ENCODE measurements at places on chromosomes 12 and 14.

- no peak for DNase-seq
These were observed 140.4 kb downstream of the SLC35F4 start for GRCh38 chr14:57725399-57726077.

DNA sequence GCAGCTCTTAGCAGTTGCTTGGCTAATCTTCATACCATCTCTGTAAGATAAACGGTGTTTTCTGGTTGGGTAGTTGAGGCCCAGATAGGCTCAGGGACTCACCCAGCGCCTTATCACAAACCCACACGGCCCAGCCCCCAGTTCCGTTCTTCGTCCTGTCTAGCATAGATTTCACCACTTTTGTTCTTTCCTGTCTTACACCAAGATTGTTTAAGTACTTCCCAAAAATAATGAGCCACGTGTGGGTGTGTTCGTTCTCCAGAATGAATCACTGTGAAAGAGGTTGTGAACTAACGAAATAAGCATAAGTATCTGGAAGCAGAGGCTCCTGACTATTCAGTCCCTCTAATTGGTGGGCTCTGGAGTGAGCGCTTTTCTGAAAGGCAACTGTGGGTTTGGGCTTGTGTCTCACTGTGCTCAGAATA lies 21.4 kb downstream of the ACVR1B start:
- no peak for DNase-seq

DNA sequence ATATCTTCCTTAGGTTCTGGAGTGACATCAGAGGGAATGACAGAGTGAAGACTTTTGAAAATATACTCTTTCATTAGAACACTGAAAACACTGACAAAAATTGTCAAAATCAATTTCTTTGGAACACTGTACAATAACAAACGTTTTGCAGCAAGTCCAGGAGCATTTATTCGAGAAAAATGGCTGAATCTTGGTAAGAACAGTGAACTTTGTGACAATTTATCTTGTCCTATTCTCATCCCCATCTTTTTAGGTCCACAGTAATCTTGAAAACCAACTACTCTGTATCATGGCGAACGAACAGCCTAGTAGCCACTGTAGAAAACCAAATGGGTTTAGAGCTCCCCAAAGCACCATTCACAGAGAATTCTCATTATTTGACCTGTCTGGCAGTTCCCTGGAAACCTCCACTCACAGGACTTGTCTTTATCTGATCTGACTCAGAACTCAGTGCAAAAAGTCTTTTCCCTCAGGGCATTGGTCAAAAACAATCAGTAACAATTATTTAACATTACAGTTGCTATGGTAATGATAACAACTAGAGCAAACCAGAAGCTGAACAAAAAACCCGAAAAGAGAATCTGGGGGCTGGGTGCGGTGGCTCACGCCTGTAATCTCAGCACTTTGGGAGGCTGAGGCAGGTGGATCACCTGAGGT lies 20.3 kb upstream of the PPP2R5E start:
- DNase-seq = no peak

DNA sequence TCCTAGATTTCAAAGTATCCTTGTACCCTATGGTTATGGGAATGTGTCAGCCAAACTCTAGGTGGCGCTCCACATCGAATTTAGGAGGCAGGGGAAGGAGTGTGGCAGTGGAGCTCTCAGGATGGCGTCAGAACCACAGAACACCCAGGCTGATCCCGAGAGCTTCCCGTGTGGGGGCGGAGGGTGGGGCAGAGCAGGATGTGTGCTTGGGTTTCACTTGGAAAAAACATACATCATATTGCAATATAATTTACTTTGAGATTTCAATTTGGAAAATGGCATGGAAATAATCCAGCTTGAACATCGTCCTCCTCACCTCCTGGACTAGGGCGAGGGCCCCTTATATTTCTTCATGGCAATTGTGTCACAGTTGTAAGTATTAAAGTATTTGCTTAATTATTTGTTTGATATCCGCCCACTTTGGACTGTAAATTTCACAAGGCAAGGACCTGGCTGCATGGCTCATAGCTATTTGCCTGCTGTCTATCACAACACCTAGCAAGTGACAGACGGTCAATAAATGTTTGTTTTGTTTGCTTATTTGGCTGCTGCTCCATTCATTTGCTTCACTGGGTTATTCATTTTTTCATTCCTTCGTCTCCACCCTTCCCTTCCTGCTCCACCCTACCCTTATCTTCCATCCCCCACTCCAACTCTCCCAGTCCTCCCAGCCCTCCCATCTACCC lies 221.5 kb upstream of the HMGA2 start:
- DNase-seq = peak; percentile 51

- DNase-seq = peak; percentile 75
These were observed 20.8 kb downstream of the CKAP4 start for GRCh38 chr12:106226884-106227640.

- DNase-seq = no peak
These were observed 6.3 kb upstream of the TPCN1 start for GRCh38 chr12:113214895-113215400.

- peak; percentile 64 for DNase-seq
These were observed at the start of gene SETD3 for GRCh38 chr14:99479906-99480869. SETD3 (minus strand) TSS chr14:99480859; CDS start chr14:99465805, 15,054 bp downstream.

DNA sequence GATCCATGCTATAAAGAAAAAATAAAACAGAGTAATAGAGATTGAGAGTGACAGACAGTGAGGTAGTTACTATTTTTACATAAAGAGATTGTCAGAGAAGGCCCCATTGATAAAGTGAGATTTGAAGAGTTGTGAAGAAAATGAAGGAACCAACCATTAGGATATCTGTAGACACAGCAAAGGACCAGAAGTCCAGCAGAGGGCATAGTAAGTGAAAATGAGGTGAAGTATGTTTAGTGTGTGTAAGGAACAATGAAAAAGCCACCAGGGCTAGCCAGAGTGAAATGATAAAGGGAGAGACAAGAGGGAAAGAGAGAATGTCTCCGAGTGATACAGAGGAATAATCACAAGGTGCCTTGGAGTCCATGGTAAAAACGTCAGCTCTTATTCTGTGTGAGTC lies 411.0 kb downstream of the NELL2 start:
- no peak for DNase-seq

DNA sequence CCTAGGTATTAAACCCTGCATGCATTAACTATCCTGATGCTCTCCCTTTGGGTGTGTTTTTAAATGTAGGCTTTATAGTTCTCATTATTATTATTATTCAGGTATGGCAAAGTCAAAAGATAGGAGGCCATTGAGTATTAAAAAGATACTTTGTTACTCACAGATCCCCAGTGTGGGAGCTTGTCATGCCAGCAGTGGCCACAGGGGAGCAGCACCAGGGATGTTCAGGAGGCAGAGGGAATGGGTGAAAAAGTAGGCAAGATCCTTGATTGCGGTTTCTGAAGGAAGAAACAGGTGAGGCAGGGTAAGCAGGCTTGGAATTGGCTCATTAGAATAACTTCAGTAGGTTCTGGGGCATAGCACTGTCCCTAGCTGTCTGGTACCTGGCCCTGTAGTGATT lies 382.2 kb downstream of the MED13L start:
- no peak for DNase-seq

GRCh38 chr12:8987685-8988084 lies 1.7 kb upstream of the KLRG1 start:
- no peak for DNase-seq

DNA sequence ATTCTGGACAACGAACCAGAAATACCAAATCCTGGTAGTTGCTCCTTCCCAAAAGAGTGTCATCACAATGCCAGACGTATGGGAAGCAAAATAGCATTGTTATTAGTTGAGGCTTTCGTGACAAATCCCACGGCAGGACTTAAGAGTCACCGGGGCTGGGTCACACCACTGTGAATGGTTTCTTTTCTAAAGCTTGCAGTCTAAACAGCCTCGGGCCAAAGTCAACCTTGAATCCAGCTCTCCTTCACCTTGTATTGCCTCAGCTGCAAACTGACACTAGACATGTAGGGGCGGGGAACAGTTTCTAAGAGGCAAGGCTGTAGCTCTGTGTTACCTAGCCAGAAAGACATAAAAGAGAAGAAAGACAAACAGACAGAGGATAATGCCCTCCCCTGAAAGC lies 734.8 kb downstream of the MED13L start:
- DNase-seq = no peak

- DNase-seq = no peak
These were observed 30.8 kb downstream of the DEGS2 start for GRCh38 chr14:100128688-100129087.

GRCh38 chr12:86256163-86256562 lies at the start of gene MGAT4C:
MGAT4C (minus strand) TSS chr12:86256391.
- no peak for DNase-seq

GRCh38 chr12:18955594-18955993 lies 173.9 kb upstream of the PLEKHA5 start:
- DNase-seq = no peak

- no peak for DNase-seq
These were observed 24.1 kb downstream of the AHNAK2 start for GRCh38 chr14:104953896-104954656.

GRCh38 chr12:97995559-97995958 lies 519.8 kb upstream of the TMPO start:
- DNase-seq = no peak

DNA sequence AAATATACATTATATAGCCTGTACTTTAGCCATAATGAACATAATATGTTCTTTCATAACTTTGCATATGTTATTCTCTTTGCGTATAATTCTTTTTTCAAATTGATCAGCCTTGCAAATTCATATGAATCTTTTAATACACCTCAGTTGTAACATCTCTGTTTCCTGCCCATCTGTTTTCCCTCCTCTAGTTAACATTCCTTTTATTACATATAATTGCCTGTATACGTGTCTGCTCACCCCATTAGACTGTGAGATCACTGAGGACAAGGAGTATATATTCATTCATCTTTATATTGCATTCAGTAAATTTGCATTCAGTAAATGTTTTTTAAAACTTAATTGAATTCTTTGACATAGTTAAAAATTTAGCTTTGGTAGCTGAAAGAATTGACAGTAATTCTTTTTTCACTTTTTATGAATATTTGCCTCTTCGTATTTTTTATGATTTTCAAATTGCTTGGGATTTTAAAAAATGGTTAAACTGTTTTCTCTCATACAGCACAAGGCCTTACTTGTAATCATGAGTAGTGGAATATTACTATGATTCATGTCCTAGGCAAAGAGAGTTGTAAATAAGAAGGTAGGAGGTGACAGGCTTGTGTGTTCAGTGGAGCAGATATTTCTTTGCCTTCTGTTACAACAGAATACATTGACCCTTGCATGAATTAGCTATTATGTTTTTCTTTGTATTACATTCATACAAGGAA lies 32.8 kb upstream of the KLHL42 start:
- no peak for DNase-seq

DNA sequence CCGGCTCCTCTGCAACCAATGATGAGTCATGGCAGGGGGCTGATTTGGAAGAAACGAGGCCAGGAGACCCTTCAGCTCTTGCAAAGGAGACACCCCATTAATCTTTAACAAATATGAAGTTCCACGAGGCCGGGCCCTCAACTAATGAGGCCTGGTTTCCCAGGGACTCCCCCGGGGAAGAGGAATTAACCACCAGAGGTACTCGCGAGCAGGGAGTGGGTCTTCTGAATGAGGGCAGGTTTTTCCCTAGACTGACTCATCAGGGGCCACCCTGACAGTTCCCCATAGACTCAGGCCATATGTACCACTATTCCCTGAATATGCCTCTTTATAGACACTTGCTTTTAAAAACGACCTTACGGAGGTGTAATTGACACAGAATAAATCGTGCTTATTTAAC lies 150.7 kb upstream of the LHX5 start:
- DNase-seq = no peak

DNA sequence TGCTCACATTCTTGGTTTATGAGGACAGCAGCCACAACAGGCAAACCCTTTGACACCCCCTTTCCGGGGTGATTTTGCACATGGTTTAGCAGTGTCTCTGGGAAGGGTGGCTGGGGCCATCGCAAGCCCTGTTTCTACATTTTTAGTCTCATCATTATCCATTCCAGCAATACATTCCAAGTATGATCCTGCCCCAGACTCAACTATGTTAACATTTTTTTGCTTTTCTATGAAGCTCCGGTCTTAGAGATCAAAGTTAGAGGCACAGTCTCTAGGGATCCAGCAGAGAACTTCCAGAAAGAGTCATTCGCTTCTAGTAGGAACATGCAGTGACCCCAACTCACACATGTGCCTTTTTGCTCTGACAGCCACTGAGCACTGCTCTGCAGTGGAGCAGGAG lies 130.9 kb downstream of the TBX5 start:
- no peak for DNase-seq

DNA sequence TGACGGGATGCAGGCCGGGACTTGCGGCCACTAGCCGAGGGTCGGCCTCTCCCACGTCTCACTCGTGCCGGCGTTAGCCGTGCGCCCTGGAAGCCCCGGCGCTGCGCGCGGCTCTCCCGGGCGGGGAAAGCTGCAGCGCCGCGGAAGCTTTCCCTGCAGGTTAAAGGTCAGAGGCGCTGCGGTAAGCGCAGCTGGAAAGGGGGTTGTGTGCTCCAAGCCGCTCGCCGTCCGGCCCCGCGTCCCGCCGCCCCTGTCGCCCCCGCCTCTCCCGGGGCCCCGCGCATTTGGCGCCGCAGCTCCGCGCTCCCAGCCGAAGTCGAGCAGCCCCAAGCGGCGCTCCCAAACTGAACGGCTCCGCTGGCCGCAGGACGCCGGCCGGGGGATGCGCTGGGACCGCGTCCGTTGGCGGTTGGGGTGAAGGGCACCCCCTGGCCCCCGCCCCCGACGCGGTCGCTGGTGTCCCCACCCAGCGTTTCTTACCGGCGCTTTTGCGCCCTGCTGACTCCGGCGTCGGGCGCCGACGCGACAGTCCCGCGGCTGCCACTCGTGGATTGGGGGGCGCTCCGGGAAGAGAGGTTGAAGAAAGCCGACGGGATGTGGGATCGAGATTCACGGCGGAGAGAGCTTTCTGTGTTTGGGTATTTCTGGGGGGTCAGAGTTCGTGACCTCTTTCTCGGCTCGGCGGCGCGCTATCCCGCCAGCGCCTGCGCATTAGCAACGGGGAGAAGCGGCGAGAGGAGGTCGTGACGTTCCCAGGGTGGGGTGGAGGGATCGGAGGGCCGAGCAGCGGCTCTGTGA lies at the start of gene NR2C1:
NR2C1 (minus strand) TSS at position 719 of the 798 bp plus-strand sequence. CDS start 6,234 bp downstream, outside the sequence.
- DNase-seq = peak; percentile 99
